ENCODE measurements at places on chromosomes 7 and 10. TPM values are rescaled to one million over a fixed set of nuclear protein-coding genes. Genes with fewer than 3 reads are reported as not detected.

OPALIN gene
- not detected for total RNA-seq

PRSS2 gene
- total RNA-seq, result 0.50 TPM

DNA sequence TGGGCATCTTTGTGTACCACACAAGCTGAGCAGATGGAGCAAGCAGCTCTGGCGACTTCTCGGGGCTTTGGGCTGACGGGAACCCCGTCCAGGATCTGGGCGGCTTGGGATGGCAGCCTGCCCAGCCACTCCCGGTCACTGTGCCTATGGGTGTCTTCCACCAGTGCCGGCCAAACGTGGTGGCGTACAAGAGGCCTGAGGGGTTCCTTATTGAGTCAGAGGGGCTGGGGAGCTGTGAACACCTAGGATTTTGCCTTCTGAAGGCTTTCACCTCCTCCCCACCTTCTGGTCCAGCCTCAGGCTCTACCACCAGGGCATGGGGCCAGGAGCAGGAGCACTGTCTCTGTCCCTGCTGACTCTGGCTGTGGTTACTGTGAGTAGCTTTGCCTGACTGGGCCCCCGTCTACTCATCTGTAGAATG is 71.8 kb upstream of the PPIF start:
- DNase-seq, result no peak

LRIT1 gene
- not detected for total RNA-seq

MLXIPL gene
- total RNA-seq, result not detected

Measured in activated naive CD4-positive, alpha-beta T cell treated with anti-CD3 and anti-CD28 coated beads for 36 hours (primary cell).